GM12865 (cell line): ENCODE measurements at places on chromosomes 2 and 18.
A peak's percentile ranks its signal among the peaks of the same experiment; 100 is the strongest.

DNA sequence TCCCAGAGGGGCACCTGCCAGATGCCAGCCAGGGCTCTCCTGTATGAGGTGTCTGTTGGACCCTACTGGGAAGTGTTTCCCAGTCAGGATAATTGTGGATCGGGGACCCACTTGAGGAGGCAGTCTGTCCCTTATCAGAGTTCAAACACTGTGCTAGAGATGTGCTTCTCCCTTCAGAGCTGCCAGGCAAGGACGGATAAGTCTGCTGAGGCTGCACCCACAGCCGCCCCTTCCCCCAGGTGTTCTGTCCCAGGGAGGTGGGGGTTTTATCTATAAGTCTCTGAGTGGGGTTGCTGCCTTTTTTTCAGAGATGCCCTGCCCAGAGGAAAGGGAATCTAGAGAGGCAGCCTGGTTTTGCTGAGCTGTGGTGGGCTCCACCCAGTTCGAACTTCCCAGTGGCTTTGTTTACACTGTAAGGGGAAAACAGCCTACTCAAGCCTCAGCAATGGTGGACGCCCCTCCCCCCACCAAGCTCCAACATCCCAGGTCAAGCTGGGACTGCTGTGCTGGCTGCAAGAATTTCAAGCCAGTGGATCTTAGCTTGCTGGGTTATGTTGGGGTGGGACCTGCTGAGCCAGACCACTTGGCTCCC, 324.0 kb upstream of the SETBP1 start:
- no peak for DNase-seq

DNA sequence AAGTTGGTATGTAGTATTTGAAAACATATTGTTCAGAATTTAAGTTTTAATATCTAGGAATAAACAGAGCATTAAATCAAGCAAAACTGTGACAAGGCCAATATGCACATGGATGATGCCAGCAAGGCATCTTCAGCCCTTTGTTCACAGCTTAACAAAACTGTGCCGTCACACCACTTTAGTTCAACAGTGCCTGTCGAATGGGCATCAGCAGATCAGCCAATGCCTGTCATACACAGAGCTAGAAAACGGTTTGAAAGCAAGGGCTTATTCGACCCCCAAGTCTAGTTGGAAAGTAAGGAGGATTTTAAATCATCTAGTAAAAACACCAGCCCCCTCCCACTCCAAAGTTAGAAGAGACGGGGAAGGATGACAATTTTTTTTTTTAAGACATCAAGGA, 16.7 kb downstream of the ZEB2 start:
- DNase-seq = no peak

DNA sequence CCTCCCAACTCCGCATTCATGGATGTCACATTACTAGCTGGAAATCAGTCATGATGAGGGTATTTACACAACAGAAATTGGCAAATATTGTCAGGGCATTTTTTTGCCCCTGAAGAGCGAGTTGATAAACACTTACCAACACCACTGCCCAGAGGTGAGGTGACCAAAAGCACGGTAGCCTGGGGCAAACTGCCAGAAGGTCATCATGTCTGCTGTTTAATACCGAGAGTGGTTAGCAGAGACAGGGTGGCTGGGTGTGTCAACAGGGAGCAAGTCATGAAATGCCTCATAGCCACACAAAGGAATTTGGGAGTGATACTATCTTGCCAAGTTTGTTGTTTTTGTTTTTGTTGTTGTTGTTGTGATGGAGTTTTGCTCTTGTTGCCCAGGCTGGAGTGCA, 37.0 kb upstream of the EPC2 start:
- DNase-seq = peak; percentile 30

DNA sequence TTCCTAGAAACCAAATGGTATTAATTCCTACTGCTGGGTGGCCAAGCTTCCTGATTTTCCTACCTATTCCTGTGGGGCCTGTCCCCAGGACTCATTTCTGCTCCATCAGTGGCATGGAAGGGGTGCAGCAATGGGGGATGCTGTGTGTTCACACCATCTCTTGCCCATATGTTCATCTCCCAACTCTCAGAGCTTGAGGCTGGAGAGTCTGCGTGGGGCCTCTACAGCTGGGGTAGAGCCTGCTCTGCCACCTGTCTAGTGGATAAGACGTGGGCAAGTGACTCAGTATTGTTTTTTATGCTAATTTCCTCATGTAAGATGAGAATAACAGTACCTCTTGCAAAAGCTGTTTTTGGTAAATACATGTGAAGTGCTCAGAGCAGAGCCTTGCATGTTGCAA, 149.8 kb downstream of the ACTR3 start:
- DNase-seq = no peak

DNA sequence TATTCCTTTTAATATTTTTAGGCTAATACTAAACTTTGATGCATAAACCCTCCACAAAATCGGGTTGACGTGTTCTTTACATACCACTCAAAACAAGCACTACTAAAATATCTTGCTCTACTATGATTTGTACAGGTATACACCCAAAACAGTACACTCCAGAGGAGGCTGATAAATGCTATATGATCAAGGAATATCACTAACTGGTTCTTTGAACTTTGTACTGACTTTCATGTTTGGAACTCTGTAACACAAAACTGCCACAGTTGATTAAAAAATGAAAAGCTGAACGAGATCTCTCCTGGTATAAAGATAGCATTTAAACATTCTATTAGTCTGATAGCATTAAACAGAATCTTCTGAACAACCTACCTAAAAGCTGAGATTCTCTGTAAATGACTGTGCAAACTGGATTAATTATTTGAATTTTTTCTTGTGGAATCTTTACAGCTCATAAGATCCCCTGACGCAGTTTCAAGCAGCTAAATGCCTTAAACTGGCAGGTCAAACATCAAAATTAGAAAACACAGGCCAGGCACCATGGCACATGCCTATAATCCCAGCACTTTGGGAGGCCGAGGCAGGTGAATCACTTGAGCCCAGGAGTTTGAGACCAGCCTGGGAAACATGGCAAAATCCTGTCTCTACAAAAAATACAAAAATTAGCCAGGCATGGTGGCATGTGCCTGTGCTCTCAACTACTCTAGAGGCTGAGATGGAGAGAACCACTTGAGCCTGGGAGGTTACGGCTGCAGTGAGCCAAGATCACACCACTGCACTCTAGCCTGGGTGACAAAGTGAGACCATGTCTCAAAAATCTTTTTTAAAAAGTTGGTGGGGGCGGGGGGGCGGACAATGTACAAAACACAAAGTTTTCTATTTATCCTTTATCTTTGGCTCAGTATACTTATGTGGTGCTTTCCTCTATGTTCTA, 150.6 kb downstream of the EXOC6B start:
- DNase-seq = no peak
